Left lung (tissue), 14 donors: ENCODE measurements at places on chromosomes 3 and 15.

DNA sequence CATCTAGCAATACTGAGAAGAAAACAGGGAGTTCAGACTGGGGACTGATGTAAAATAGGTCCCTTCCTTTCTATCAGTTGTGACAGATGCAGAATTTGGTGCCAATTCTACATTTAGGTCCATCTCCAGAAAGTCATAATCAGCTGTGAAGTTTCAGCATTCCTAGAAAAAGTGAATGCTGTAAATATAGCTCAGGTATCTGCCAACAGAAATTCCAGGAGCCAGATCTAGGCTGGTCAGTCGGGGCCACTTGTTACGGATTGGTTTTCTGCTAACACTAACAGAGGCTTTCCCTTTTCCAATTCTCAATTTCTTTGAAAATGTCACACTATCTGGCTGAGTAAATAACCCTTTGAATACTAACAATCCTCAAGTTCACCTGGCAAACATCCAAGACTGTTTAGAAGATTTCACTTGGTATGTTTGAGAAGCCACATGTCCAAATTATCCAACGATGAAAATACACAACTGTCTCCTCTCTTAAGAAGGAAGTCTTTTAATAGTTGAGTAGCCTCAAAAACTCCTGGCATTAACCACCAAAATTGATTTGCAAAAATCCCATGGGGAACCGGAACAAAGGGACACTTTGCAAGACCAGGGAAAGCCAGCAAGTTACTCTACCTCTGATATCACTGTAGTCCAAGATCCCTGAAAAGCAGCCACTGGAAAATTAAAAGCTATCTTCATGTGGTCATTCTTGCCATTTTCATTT lies 222.3 kb downstream of the ZMAT3 start:
- DNase-seq: no peak

GRCh38 chr15:70503073-70503745 lies 260.1 kb downstream of the UACA start:
- DNase-seq: no peak

DNA sequence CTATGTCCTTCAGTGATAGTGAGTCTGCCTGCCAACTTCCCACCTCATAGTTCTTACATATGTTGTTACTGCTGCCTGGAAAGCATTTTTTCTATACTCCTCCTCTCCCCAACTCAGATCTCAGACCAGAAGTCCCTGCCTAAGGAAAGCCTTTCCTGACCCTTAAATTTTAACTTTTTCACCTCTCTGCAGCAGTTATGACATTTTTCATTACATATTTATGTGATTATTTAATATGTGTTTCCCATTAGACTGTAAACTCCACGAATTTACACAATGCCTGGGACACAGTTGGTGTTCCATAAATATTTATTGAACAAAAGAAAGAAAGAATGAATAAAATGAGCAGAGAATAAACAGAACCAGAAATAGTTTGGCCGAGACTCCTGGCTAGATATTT lies 125.5 kb downstream of the MITF start:
- DNase-seq: no peak

- DNase-seq: no peak
Observed at GRCh38 chr3:53820084-53820483, 26.1 kb downstream of the CHDH start.

GRCh38 chr15:74400915-74401757 lies 32.6 kb downstream of the SEMA7A start:
- DNase-seq: no peak

GRCh38 chr3:195171093-195171873 lies 99.7 kb downstream of the XXYLT1 start:
- no peak for DNase-seq

DNA sequence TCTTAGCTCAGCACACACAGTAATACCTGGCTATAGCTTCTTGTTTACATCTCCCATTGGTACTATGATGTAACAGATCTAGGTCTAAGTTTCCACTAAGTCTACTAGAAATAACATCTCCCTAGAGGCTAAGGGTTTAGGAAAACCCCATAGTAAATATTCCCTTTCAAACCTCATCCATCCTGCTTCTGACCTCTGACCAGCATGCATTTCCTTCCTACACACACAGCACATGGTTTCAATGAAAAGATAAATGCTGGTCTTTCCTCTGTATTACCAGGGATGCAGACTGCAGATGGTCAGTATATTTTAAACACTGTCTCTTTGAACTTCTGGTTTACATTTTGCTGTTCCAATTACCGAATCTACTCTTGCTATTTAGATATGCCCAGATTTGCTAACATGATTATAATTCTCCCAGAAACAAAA lies 96.6 kb downstream of the EFL1 start:
- DNase-seq: no peak

GRCh38 chr3:37112987-37113386 lies 61.4 kb downstream of the LRRFIP2 start:
- DNase-seq: no peak
